ENCODE measurements at places on chromosomes 7 and 10.

DNA sequence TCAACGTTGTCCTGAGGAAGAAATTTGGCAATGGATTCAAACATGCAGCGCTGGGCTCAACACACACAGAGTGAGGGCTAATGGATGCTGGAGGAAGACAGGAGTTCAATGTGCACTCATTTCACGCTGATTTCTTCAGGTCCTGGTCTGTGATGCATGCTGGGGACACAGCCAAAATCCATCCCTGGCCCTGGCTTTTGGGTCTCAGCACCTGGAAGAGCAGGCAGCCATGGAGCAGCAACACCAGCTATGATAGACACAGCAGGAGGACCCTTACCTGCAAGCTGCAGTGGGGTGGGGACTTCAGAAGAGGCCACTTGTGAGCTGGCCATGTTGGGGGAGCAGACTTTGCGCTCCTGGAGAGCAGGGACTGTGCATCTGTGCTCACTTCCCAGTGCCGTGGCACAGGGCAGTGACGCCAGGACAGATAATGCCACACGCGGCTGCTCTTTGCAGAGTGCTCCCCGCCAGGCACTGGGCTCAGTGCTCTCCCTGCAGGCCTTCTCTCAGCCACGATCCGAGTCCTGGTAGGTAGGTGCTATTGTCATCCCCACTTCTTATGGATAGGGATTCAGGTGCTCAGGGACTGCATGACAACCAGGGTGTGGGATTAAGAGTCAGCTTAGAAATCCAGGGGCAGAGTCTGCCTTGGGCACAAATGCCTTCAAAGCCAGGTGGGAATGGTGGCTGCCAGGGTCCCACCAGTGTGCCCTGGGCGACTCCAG is 138.8 kb upstream of the UNC5B start:
- DNase-seq: no peak

DNA sequence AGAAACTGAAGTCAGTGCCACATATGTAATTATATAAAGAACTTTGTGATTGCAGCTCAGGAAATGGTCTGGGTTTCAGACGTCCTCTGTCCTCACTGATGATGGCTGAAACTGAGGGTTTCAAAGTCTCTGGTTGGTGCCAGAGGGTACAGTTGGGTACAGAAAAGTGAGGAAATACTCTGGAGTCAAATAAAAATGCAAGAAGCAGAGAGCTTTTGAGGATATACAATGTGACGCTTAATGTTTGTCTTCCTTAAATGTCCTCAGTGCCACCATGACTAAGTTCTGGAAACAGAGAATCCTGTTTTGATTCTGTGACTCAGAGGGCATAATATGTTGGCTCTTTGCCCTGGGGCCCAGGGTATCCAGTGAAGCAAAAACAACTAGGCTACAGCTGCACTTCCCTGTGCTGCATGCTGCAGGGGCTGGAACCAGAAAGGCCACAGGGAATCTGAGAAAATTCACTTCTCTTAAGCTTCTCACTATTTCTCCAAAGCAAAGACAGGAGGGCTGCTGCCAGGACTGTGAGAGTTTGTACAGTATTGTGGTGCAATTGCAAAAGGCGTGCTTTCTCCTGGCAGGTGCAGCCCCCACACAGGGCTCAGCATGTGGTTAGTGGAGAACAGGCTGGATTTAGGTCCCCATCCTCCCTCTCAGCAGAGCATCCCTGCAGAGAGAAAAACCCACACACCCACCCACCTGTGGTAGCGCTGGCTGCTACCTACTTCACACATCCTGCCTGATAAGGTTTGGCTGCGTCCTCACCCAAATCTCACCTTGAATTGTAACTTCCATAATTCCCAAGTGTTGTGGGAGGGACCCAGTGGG is 169.5 kb upstream of the SVIL start:
- DNase-seq: peak; percentile 69

- no peak for DNase-seq
These were observed 68.9 kb downstream of the CDK6 start for GRCh38 chr7:92767437-92767836.

DNA sequence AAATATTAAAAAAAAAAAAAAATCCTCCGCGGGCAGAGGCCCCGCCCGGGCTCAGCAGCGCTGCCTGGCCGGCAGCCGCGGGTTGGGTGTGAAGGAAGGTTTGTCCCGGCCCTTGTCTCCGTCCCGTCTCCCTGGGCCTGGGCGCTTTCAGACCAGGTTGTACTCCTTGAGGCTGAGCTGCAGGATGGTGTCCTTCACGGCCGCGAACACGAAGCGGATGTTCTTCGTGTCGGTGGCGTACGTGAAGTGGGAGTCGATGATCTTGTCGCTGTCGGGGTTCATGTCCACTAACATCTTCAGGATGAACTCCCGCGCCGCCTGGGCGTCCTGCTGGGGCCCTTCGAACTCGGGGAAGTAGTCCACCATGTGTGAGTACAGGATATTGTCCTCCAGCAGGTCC is 123.7 kb upstream of the KCTD7 start:
- DNase-seq: no peak

DNA sequence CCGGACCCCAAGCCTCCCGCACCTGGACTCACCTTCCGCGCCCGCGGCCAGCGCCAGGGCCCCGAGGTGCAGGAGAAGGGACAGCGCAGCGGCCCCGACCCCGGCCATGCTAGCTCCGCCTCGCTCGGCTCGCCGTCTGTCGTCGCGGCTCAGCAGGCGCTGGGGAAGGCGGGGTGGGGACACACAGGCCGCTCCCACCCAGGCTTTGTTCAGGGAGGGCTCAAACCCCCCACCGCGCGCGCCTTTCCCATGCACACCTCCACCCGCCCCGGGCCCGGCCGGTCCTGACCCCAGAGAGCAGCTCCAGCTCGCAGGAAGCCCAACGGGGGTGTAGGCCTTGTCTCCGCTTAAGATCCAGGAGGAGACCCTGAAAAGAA is at the start of gene KCP:
KCP (minus strand) TSS at position 141 of the 377 bp plus-strand sequence; CDS start at position 108, 33 bp downstream.
- no peak for DNase-seq

Data from activated CD4-positive, alpha-beta T cell treated with anti-CD3 and anti-CD28 coated beads for 36 hours (primary cell).